AG04449 (cell line): ENCODE measurements at places on chromosomes 3 and 15.

DNA sequence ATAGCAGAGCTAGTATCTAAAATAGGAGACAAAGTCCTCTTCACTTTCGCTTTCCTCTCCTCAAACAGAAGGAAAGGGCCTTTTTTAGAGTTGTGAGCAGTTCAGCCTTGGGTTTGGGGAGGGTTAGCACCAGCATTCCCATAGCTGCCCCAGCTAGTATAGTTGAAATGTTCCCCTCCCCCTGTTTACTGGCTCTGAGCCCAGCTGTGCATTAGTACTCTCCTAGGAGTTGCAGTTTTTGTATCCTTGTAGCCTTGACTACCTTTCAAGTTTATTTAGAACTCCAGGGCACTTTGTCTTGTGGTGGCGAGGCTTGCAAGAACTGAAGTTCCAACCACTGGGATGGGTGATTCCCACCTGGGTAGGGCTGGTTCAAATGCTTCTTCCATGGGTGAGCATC lies 245.1 kb upstream of the NAALADL2 start:
- no peak for DNase-seq

- no peak for DNase-seq
These were observed 858 bp downstream of the RBM5 start for GRCh38 chr3:50089609-50089945.

- no peak for DNase-seq
These were observed 1064.3 kb upstream of the EPHA6 start for GRCh38 chr3:95750097-95750496.

- no peak for DNase-seq
These were observed 28.6 kb downstream of the FAM98B start for GRCh38 chr15:38482572-38482971.

DNA sequence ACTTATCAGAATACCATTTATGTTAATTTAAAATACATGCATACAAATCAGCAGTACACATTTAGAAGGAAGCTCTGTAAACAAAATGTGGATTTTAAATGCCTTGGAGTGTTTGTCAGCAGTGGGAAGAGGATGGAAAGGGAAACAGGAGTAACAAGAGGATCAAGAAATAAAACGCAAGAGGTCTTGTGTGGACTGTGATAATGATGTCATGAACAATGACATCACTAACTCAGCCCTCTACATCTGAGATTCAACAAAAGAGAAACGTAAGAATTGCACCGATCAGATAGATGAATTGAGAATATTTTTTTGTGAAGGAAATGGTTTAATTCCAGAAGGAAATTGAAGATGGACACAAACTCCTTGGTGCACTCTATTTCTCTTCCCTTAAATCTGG lies 44.0 kb upstream of the CNOT10 start:
- no peak for DNase-seq

DNA sequence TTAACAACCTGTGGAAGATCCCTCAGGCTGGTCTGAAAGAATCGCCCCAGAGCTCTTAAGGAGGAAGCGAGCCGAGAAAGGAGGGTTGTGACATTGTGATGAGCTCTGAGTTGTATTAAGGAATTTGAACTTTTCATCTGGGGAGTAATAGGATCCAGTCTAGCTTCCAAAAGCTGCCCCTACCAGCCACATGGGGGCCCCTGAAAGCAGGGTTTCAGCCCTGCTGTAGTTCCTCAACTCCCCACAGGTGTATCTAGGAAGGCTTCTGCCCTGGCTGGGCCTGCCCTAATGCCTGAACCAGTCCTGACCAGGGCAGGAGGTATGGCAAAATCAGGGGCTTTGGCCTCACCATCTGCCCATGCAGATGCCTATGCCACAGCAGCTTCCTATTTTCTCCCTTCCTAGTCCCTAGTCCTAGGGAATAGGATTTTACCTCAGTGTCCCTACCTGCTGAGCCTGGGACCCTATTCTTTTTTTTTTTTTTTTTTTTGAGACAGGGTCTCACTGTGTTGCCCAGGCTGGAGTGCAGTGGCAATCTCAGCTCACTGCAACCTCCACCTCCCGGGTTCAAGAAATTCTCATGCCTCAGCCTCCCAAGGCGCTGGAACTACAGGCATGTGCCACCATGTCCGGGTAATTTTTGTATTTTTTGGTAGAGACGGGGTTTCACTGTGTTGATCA lies 5.0 kb upstream of the AP3S2 start:
- no peak for DNase-seq

DNA sequence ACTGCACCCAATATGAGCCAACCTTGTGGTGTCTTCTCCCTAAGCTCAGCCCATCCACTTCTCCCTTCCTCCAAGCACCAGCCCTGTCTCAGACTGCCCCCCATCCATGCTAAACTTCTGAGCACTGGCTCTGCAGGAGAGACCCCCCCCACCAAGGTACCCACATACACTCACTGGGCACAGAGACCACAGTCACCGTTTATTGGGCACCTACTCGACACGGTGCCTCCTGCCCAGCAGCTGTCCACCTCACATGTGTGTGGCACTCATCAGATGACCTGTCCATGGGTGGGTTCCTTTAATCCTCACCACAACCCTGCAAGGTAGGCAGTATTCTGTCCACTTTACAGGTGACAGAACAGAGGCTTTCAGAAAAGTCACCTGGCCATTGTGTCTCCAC lies 22.3 kb upstream of the SFMBT1 start:
- DNase-seq = no peak

DNA sequence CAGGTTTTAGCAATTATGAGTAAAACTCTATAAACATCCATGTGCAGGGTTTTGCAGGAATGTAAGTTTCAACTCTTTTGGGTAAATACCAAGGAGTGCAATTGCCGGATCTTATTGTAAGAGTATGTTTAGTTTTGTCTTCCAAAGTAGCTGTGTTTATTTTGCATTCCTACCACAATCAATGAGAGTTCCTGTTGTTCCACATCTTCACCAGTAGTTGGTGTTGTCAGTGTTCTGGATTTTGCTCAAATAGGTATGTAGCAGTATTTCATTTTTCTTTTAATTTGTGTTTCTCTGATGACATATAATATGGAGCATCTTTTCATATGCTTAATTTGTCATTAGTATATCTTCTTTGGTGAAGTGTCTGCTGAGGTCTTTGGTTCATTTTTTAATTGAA lies 185.1 kb upstream of the GALNT15 start:
- no peak for DNase-seq

DNA sequence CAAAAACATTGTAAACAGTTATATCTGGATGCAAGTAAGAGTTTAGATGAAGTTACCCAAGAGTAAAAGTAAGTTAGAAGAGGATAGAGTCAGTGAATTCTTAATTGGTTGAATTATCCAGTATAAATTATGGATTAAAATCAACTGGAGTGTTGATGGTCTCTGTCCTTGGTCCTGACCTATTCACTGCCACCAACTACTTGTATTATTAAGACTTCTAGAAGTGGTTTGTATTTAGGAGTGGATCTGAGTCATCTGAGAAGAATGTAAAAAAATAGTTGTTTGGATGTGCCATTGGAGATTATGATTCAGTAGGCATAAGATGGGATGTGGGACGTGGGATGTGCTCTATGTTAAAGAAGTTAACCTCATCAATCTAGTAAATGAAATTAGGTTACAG lies 86.4 kb downstream of the SYNPR start:
- DNase-seq = no peak
